ENCODE measurements at places on chromosomes 1 and 21. TPM values are rescaled to one million over a fixed set of nuclear protein-coding genes. Genes with fewer than 3 reads are reported as not detected.

Gene CD101
- 0.18 TPM for total RNA-seq

Gene DPYD
- total RNA-seq: 35.6 TPM

Gene NOTCH2
- 322 TPM for total RNA-seq

Gene SV2A
- 15.4 TPM for total RNA-seq

Gene KCNJ15
- total RNA-seq: 1.8 TPM

Gene PALMD
- 0.59 TPM for total RNA-seq

Gene HIVEP3
- total RNA-seq: 6.6 TPM

Gene RHBDL2
- 3.8 TPM for total RNA-seq

Gene MTARC1
- 2.5 TPM for total RNA-seq

Gene VSIG8
- total RNA-seq: not detected

Gene S100A12
- total RNA-seq: not detected

Gene RXFP4
- 0.30 TPM for total RNA-seq

Gene OR6K3
- total RNA-seq: not detected

Gene SPRR1A
- not detected for total RNA-seq

Gene GRIK1
- total RNA-seq: not detected

Gene SAMD11
- 25.2 TPM for total RNA-seq

Gene CD1E
- not detected for total RNA-seq

Gene ASCL5
- not detected for total RNA-seq

Gene RUSC1
- total RNA-seq: 19.1 TPM

Gene LY9
- not detected for total RNA-seq

Gene CNR2
- total RNA-seq: not detected

Gene BRDT
- not detected for total RNA-seq

Gene S100A16
- total RNA-seq: 351 TPM

Gene KCNC4
- 17.3 TPM for total RNA-seq
